Ascending aorta (tissue), 2 donors: ENCODE measurements at places on chromosomes 6 and 20.

DNA sequence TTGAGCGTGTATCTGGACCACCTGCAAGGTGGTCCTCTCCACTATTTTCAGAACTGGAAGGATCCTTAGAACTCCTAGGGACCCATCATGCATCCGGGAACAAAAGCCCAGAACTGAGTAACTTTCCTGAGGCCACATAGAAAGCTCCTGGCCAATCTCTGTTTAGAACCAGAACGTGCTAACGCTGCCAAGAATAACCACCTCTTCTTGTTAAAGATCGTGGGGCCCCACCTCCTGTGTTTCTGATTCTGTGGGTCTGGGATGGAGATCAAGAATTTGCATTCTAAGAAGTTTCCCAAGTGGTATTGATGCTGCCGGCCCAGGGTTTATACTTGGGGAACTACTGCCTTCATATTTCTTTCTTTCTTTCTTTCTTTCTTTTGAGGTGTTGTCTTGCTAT lies 13.3 kb downstream of the CD40 start:
- H3K4me1 ChIP-seq, result no peaks in the 10 kb centered on the region
- no peaks in the 10 kb centered on the region for H3K27me3 ChIP-seq
- peaks cover 3% of the 10 kb centered on the region for H3K36me3 ChIP-seq
- H3K27ac ChIP-seq, result no peak overlapping the region
- H3K4me3 ChIP-seq, result no peak overlapping the region

- H3K27ac ChIP-seq, result no peak overlapping the region
- no peaks in the 10 kb centered on the region for H3K27me3 ChIP-seq
- no peak overlapping the region for H3K4me3 ChIP-seq
Measured at GRCh38 chr6:79338493-79338892, 104.0 kb upstream of the HMGN3 start.

DNA sequence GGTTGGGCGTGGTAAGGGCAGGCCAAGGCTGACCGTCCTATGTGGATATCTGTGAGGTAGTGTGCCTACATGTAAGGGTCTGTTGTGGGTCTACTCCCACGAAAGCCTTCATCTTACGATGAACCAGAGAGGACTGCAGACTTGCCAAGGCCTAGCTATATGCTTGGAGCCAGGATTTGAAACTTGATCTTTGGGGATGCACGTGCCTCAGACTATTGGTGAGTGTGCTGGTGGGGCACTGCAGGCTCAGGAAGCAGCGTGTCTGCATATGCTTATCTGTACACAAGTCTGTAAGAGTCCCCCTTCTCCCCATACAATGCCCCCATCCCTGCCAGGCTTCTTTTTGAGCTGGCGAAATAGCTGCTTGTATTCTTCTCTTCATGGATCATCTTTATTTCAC lies 17.9 kb downstream of the PLCG1 start:
- peaks cover 8% of the 10 kb centered on the region for H3K36me3 ChIP-seq
- H3K4me1 ChIP-seq, result peaks cover 7% of the 10 kb centered on the region

DNA sequence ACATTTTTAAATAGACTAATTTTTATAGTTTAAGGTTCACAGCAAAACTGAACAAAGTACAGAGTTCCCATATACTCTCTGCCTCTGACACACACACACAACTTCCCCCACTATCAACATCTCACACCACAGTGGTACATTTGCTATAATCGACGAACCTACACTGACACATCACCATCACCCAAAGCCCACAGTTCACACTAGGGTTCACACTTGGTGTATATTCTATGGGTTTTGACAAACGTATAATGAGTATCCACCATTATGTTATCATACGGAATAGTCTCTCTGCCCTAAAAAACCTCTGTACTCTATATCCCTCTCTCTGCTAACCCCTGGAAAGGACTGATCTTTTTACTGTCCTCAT lies 15.6 kb downstream of the TMEM30A start:
- H3K4me3 ChIP-seq, result no peak overlapping the region
- no peak overlapping the region for H3K27ac ChIP-seq
- peaks cover 8% of the 10 kb centered on the region for H3K36me3 ChIP-seq
- no peak for DNase-seq
- H3K4me1 ChIP-seq, result peaks cover 5% of the 10 kb centered on the region

- no peaks in the 10 kb centered on the region for H3K36me3 ChIP-seq
- H3K27ac ChIP-seq, result no peak overlapping the region
- H3K27me3 ChIP-seq, result no peaks in the 10 kb centered on the region
- H3K4me3 ChIP-seq, result no peak overlapping the region
- DNase-seq, result no peak
Measured at GRCh38 chr20:39136798-39137197, 174.7 kb downstream of the DHX35 start.

DNA sequence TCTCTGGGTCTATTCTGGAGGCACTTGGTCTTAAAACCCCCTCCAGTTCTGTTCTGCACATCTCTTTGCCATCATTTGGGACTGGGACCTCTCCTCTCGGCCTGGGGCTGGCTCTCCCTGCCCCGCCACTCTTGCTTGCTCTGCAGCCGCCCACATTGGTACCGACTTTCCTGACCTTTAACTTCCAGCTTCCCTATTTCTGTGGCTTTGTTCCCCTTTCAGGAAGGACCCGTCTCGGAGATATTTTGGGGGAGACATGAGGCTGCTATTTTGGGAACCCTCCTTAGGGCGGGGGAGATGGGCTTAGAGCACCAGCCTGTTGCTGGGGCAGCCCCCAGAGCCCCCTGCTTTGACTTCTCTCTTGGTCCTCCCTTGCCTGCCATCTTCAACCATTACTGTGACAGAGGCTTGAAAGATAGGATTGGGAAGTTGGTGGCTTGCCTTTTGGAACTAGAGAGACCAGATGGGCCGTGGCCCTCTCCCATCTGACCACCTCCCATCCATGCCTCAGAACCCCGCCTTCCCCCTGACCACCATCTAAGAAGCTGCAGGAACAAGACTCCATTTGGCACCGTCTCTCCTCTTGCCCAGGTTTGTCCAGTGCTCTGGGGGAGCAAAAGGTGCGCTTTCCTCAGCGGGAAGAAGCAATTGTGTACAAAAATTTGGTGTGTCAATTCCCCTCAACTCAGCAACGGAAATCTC lies 914 bp downstream of the TREM2 start:
- H3K27me3 ChIP-seq, result no peaks in the 10 kb centered on the region
- H3K4me1 ChIP-seq, result no peaks in the 10 kb centered on the region
- H3K4me3 ChIP-seq, result no peak overlapping the region
- H3K27ac ChIP-seq, result no peak overlapping the region
- no peak for DNase-seq

DNA sequence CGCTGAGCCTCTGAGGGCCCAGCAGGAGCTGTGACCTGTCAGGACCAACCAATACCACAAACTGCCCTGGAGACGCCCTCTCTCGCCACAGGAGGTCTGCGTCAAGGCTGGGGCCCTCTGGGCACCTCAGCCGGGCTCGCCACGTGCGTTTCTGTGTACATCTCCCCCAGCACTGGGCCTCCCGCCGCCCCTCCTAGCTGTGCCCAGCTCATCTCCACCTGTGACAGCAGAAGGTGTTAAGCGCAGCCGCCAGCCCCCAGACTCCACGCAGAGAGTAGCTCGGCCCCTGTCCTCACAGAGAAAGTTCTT lies 91.4 kb downstream of the TAF4 start:
- peaks cover 34% of the 10 kb centered on the region for H3K36me3 ChIP-seq
- DNase-seq, result no peak
- H3K27ac ChIP-seq, result no peak overlapping the region

DNA sequence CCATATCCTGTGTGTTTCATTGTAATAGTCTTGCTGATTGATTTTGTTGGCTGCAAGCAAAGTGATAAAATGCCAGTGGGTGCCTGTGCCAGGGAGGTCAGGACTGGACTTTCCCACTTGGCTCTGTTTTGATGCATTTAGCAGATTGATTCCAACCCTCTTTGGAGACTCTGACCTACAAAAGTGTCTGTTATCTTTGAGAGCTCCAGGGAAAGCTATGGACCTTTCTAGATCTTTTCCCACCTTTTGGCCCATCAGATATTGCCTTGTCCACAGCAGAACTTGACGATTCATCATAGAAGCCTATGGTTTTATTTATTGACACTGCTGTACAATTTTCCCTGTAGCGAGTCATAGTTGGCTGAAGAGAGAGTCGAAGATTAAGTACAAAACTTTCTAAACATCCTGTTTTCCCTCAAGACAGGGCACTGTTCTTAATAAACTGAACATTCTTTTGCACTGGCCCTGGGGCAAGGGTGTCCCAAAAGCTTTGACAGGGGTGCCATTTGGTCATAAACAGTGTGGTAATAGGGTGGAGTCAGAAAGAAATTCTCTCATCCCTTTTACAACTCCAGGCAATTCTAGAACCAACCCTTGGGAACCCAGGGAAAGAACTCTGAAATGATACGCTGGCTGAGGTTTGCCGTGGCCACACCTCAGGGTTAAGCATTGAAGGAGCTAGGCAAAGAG lies 53.7 kb downstream of the E2F3 start:
- no peak for DNase-seq
- H3K27me3 ChIP-seq, result no peaks in the 10 kb centered on the region
- peaks cover 6% of the 10 kb centered on the region for H3K4me1 ChIP-seq
- H3K4me3 ChIP-seq, result no peak overlapping the region
- H3K36me3 ChIP-seq, result no peaks in the 10 kb centered on the region

- peak overlapping the region; percentile 91 for H3K27ac ChIP-seq
- H3K4me3 ChIP-seq, result no peak overlapping the region
- H3K36me3 ChIP-seq, result no peaks in the 10 kb centered on the region
- peak; percentile 93 for DNase-seq
- H3K27me3 ChIP-seq, result no peaks in the 10 kb centered on the region
Measured at GRCh38 chr6:158043586-158044524, 62.2 kb downstream of the SYNJ2 start.

GRCh38 chr6:161583584-161583983 lies 309.7 kb upstream of the AGPAT4 start:
- H3K27me3 ChIP-seq, result no peaks in the 10 kb centered on the region
- DNase-seq, result no peak
- H3K4me3 ChIP-seq, result no peak overlapping the region
- H3K27ac ChIP-seq, result no peak overlapping the region

- peaks cover 15% of the 10 kb centered on the region for H3K4me1 ChIP-seq
- H3K36me3 ChIP-seq, result peaks cover 16% of the 10 kb centered on the region
- peak overlapping the region; percentile 72 for H3K27ac ChIP-seq
- DNase-seq, result peak; percentile 85
Measured at GRCh38 chr6:158631678-158632537, 12.6 kb downstream of the DYNLT1 start.

DNA sequence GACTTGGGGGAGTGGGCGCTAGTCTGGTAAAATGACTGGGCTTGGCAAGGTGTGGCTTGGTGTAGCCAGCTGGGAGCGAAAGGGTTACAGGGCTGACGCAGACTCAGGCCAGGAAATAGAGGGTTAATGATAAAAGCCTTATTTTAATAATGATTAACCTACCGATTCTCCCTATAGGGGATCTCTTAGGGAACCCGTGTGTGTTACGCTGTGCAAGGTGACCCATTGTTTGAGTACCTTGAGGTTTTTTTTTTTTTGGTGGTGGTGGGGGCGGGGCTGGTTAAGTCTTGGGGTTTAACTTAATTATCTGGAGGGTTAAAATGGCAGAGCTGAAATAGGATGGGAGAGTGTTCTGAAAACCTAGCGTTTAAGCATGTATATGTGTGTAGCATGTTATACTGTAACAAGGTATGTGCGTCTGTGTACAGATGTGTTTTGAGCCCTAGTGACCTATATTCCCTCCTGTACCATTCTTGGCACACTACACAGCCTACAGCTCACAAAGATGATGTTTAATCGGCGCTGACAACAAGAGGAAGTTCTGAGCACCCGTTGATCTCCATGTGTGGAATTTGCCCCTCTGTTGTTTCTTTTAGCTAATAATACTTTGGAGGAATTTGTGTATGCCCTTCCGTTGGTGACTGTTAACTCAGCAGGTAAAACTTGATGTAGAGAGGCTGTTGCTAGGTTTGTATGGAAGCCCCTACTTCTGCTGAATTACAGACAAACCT lies 1.3 kb downstream of the CARMIL1 start:
- peak overlapping the region; percentile 71 for H3K27ac ChIP-seq
- H3K36me3 ChIP-seq, result no peaks in the 10 kb centered on the region
- H3K27me3 ChIP-seq, result no peaks in the 10 kb centered on the region

DNA sequence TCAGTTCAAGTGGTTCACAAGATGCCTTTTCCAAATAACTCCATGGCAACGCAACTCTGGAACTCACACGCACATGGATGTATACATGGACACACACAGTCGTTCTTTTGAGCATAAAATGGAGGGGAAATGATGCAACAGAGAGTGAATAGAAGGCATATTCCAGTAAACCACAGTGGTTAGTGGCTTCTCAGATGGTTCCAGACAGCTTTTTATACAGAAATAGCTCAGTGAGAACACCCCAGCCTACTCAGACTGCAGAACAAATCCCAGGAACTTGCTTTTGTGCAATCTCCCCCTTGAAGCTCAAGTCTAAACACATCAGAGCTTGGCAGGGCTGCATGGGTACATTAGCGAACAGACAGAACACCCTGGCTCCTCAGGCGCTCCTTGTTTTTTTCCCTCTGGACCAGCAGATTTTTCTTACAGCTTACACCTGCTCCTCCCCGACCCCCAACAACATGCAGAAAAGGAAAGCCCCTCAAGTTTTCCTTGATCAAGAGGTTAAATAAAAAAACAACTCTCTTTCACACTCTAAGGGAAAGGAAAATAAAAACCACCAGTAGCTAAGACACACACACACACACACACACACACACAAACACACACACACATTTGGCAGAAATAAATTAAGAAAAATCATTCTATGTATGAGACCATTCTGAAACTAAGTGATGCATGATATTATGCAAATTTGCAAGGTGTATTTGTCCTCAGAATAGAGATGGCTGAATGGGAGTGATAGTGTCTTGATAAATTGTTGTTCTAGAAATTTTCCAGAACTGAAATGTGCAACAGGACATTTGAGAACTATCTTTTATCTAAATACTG lies 51.2 kb upstream of the RANBP9 start:
- peak; percentile 87 for DNase-seq
- H3K36me3 ChIP-seq, result no peaks in the 10 kb centered on the region
- H3K4me1 ChIP-seq, result peaks cover 42% of the 10 kb centered on the region
- no peaks in the 10 kb centered on the region for H3K27me3 ChIP-seq
- no peak overlapping the region for H3K4me3 ChIP-seq
- H3K27ac ChIP-seq, result peak overlapping the region; percentile 83

- H3K27ac ChIP-seq, result no peak overlapping the region
- no peaks in the 10 kb centered on the region for H3K4me1 ChIP-seq
- no peaks in the 10 kb centered on the region for H3K27me3 ChIP-seq
Measured at GRCh38 chr6:167093922-167094432, 28.9 kb upstream of the CCR6 start.

- no peaks in the 10 kb centered on the region for H3K4me1 ChIP-seq
- no peaks in the 10 kb centered on the region for H3K27me3 ChIP-seq
- H3K27ac ChIP-seq, result no peak overlapping the region
- no peak overlapping the region for H3K4me3 ChIP-seq
Measured at GRCh38 chr20:8616792-8617191, 452.1 kb upstream of the PLCB4 start.
